8988T (cell line): ENCODE measurements at places on chromosomes 1 and 21.

DNA sequence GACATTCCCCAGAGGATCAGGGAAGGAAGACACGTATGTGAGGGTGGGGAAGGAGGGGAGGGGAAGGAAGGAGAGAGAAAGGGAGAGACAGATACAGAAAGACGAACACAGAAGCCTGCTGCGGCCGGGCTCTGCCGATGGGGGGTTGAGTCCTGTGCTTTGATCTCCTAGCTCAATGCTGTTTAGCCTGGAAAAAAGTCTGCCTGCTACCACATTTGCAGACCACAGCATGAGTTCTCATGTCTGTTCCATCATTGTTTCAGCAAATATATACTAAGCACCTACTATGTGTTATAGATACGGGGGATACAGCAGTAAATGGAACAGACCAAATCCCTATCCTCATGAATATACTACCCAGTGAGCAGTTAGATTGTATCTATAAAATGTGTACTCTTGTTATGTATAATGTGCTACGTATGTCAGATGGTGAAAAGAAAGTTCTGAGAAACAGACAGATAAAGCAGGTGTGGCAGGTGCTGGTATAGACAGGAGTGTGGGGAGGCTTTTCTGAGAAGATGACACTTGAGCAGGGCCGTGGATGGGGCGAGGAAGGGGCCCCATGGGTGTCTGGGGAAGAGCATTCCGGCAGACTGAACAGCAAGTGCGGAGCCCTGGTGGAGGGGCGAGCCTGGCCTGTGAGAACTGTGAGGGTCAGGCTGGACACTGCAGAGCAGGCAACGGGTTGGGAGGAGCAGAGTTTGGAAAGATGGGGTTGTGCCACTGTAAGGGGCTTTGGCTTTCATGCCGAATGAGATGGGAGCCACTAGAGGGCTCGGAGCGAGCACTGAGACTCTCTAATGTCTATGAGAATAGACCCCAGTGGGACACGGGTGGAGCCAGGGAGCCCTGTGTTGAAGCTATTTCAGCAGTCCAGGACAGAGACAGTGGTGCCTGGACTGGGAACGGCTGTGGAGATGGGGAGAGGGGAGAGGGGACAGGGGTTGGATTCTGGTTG, 34.1 kb downstream of the KIAA1614 start:
- DNase-seq, result peak; percentile 16

- DNase-seq, result no peak
Observed at GRCh38 chr1:125087691-125088090, 3902.9 kb downstream of the SRGAP2C start.

GRCh38 chr1:66175581-66175980, 358.4 kb upstream of the SGIP1 start:
- DNase-seq, result no peak

DNA sequence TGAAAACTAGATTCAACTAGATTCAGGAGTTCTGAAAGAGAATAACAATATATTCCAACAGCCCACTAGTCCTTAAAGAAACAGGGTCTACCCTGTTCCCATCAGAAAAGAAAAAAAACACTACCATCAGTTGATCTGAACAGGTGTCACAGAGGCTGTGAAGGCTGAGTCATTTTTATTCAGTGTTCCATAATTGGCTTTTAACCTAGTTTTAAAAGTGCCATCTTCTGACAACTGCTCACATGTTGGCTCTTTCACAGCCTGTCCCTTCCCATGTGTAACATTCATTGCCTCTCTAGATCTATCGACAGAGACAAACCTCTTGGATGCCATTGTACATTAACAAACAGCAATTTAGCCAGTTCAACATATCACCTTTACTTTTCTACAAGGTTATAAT, 243.7 kb downstream of the TBX15 start:
- no peak for DNase-seq

DNA sequence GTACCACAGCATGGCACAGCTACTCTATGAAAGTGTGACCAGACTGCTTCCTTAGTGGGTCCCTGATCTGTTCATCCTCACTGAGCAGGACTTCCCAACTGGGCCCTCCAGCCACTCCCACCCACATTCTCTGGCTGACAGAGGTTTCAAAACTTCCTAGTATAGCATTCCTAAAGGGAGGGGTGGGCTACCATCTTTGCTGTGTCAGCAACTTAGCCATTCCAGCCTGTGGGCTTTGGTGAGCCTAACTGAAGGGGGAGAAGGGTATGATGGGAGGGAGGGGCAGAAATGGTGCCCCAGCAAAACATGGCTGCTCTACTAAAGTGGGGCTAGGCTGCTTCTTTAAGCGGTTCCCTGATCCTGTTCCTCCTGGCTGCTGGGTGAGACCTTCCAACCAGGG, 265.2 kb upstream of the ADGRL4 start:
- DNase-seq, result no peak

DNA sequence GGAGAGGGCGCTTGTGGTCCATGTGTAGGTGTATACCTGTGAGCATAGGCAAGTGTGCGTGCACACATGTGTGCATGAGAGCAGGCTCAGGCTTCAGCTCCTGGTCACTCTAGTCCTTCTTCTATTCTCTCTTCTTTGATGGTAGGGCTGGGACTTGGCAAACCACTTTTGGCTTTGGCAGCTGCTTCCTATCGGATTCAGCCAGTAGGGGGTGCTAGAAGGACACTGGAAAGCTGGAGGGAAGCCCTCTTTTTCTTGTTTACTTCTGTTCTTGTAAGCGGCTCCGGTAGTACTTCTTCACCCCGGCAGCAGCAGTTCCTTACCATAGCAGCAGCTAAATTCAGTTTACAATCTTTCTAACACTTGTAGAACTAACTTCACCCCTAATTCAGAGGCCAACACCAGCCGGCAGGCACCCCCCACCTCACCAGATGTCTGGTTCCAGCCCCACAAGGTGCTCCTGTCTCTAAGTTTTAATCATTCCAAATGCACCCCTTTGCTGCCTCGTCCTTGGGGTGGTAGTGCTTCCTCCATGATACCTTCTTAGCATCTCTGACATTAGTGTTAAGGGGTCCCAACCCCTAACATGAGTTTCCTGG, 25.1 kb downstream of the NENF start:
- peak; percentile 57 for DNase-seq

DNA sequence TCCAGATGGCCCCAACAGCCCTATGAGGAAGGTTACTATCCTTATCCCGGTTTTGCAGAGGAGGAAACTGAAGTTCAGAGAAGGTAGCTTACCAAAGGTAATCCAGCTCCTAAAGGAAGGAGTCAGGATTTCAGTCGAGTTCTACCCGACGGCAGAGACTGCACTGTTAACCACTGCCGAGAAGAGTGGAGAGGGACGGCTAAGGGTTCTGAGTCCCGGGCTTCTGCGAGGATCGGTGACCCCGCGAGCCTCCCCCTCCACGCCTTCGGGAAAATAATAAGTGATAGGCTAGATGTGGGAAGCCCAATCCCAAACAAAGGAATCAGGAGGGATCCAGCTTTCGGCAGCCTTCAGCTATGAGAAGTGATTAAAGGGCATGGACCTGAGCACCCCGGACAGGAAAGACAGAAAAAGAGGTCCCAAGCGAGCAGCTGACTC, 587 bp downstream of the TMEM53 start:
- DNase-seq, result no peak

GRCh38 chr1:76939050-76939816, 72.0 kb downstream of the ST6GALNAC5 start:
- no peak for DNase-seq

DNA sequence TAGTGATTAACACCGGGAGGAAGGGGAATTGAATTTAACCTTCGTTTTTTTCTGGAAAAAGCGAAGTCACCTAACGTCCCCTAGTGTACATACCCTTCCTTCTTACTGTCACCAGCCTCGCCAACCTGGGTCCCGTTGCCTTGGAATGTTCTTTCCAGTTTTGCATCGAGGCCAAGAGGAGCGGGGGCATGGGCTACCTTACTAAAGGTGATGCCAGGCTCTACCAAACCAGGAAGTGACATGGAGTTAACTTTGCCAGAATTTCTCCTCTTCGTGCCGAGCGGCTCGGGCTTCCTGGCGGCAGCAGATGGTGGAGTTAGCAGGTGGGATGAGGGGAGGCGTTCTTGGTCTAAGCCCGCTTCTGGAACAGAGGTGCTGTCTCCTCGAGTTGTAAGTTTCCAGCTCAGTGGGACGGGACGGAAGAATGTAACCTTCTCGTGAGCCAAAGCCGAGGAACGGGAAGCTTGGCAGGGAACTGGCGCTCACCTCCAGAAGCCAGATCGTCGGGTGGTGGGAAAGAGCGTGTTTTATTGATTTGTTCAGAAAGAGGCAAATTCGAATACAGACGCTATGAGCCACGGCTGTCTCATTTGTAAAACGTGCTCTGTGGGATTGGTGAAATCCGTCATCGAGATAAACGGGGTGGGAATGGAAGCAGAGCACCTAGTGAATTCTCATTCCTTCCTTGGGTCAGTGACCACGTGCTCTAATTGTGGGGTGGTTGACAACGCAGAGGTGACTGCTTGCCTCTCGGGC, 486 bp downstream of the NIPAL3 start:
- DNase-seq, result no peak

DNA sequence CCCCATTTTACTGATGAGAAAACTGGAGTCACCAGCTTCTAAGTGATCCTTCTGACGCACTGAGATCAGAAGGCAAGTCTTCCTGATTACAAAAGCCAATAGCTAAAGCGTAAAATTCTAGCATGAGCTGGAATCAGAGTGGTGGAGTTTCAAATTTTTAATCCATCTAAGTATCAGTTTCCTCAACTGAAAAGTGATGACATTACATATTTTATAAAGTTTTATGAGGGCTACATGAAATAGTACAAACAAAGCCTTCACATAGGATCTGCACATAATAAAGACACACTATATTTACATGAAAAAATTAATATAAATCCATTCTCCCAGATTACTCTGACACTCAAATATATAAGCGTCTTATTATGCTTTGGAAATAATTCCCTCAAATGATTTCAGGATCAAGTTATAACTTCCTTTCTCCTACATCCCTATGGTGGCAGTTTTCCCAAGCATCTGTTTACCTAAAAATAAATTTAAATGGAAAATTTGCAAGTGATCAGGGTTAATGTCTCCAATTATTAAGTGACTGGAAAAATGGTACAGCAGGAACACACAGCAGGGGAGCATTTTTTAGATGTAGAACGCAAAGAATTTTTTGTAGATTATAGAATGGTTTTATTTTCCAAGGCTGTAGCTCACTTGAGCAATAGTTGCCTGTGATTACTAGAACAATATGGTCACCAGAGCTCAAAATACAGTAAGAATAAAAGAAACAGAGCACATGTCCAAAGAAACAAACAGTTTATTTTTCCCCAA, 490.4 kb upstream of the C1orf87 start:
- no peak for DNase-seq

DNA sequence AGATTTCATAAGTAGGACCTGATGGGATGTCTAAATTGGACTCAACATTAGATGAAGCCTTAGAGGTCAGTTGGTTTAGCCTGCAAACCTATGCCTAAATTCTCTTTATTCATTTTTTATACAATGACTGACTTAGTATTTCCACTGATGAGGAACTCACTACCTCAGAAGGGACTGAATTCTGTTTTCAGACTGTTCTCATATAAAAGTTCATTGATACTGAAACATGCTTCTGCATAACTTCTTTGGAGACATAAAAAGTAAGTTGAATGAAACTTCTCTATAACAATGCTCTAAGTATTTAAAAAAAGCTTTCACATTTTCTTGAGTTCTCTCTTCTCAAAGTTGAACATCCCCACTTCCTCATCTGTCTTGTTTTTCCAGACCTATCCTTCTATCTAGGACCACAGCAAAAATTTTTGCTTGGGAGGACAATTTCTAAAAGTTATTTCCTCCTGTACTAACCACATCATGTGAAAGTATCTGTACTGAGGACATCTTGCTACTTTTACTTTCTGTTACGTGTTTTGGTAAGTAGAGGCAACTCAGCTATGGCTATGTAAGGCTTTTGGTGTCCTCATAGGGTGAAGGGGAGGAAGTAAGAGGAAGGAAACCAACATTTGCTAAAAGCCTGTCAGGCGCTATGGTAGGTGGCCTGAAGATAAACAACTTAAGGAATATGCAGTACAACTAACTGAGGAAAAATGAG, 64.1 kb downstream of the USP24 start:
- no peak for DNase-seq

- DNase-seq, result no peak
Observed at GRCh38 chr1:227343727-227344551, 25.6 kb upstream of the CDC42BPA start.

DNA sequence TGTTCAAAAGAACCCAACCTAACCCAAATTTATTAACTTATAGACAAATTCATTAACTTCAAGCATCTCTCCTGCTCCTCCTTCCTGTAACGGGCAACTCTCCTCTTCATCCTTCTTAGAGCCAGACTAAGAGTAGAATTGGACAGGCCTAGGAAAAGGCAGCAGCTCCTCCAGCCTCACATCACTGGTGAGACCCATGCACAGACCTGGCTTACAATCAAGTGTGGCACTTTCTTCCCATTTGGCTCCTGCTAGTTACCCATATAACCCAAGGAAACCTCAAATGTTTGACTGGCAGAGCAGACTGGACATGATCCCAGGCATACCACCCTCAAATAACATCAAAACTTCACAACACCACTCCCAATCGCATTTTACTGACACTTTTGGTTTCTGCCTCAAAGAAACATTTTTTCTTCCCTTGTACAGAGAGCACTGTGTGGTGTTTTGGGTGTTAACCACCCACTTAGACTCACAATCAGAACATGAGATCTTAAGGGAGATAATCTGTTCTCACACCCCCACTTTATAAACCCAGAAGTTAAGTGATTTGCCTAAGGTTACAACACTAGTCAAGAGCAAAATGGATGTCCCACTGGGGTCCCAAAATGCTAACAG, 101.4 kb downstream of the SIPA1L2 start:
- no peak for DNase-seq

- DNase-seq, result no peak
Observed at GRCh38 chr1:155910621-155911121, 478 bp downstream of the RIT1 start.

GRCh38 chr1:101217148-101217547, 19.7 kb upstream of the S1PR1 start:
- DNase-seq, result no peak

DNA sequence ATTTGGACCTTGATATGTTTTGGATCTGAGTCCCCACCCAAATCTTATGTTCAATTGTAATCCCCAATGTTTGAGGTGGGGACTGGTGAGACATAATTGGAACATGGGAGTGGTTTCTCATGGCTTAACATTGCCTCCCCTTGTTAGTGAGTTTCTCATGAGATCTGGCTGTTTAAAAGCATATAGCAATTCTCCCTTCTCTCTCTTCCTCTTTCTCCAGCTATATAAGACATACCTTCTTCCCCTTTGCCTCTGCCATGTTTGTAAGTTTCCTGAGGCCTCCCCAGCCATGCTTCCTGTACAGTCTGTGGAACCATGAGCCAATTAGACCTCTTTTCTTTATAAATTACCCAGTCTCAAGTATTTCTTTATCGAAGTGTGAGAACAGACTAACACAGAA, 692.4 kb downstream of the KCNT2 start:
- no peak for DNase-seq
